ENCODE measurements at places on chromosomes 5 and 9.

- DNase-seq: no peak
Measured at GRCh38 chr5:26329562-26330189, 708.7 kb downstream of the CDH9 start.

DNA sequence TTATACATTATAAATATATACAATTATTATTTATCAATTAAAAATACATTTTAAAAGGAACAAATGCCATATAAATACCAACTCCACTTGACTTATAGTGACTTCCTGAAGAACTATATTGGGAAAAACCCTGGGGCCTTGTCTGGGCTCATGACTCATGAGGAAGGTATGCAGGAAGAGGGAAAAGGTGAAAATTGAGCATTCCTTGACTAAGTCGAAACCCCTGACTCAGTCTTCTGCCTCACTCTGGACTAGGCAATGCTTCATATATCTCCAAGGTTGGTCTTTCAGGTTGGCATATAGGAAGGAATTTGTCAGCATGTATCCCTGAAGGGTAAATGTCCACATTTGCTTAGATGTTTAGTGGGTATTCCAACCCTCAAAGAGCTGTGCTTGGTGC, 78.5 kb downstream of the SH3TC2 start:
- DNase-seq: no peak

GRCh38 chr9:38388283-38389223, 3.9 kb upstream of the ALDH1B1 start:
- DNase-seq: no peak

GRCh38 chr5:16826379-16827125, 109.5 kb downstream of the MYO10 start:
- no peak for DNase-seq

- peak; percentile 92 for DNase-seq
Measured at GRCh38 chr9:128007566-128008138, 26.9 kb upstream of the EEIG1 start.

GRCh38 chr5:180366326-180366725, 13.2 kb upstream of the GFPT2 start:
- DNase-seq: no peak

Measured in CD4-positive, alpha-beta T cell treated with Interleukin-12 subunit alpha and Interleukin-12 subunit beta, for 1 hour (primary cell).